Epithelial cell of esophagus (primary cell): ENCODE measurements at places on chromosomes 1 and 21.

DNA sequence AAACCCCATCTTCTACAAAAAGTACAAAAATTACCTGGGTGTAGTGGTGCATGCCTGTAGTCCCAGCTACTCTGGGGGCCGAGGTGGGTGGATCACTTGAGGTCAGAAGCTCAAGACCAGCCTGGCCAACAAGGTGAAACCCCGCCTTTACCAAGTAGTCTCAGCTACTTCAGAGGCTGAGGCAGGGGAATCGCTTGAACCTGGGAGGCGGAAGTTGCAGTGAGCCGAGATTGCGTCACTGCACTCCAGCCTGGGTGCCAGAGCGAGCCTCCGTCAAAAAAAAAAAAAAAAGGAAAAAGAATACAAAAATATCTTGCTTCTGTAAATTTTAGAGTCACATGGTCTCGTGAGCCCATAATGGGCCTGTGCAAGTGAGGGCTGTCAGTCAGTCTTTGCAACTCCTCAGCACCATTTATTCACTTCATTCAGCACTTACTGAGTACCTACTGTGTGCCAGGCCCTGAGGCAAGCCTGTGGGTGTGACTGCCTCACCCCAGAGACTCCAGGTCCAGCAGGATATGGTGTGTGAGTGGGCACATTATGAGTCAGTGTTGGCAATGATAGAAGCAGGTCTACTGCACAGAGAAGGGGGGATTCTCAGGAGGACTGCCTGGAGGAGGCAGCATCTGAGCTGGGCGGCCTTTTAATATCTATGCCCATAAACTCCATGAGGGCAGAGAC, 46.8 kb upstream of the TARDBP start:
- peak; percentile 51 for DNase-seq

- DNase-seq = no peak
These were observed 1.0 kb upstream of the KAZN start for GRCh38 chr1:14597343-14598006.

- peak; percentile 85 for DNase-seq
These were observed 18.7 kb upstream of the AK2 start for GRCh38 chr1:33055210-33056008.

DNA sequence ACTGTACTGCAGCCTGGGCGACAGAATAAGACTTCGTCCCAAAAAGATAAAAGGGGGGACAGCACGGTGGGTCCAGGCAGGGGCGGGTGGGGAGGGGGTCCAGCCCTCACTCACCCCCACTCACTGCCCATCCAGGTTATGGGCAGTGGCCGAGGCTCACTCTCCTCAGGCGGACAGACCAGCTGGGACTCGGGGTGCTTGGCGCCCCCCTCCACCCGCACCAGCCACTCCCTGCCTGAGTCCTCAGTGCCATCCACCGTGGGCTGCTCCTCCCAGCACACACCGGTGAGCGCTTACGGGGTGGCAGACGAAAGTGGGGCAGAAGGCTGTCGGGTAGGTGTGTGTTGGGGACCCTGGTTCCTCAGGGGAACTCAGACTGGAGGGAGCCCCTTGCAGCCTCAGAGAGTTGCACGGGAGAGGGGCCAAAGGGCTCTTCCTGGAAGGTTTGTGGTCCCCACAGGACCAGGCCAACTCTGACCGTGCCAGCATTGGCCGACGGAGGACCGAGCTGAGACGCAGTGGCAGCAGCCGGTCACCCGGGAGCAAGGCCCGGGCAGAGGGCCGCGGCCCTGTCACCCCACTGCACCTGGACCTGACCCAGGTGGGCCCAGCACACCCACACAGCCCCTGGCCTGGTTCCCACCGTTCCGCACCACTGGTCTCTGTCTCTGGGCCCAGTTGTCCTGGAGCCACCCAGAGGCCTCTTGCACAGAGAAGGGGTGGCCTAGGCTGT, 6.6 kb downstream of the PLEKHN1 start:
- DNase-seq = no peak

DNA sequence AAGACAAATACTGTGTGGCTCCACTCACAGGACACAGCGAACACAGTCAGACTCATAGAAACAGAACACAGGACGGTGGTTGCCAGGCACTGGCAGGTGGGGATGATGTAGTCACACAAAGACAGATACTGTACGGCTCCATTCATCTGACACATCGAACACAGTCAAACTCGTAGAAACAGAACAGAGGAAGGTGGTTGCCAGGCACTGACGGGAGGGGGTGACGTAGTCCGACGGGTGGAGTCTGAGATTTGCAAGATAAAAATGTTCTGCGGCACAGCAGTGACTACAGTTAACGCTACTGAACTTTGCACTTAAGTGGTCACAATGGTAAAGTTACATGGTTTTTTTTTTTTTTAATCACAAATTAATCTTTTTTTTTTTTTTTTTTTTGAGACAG, 18.7 kb downstream of the C21orf58 start:
- DNase-seq = no peak

DNA sequence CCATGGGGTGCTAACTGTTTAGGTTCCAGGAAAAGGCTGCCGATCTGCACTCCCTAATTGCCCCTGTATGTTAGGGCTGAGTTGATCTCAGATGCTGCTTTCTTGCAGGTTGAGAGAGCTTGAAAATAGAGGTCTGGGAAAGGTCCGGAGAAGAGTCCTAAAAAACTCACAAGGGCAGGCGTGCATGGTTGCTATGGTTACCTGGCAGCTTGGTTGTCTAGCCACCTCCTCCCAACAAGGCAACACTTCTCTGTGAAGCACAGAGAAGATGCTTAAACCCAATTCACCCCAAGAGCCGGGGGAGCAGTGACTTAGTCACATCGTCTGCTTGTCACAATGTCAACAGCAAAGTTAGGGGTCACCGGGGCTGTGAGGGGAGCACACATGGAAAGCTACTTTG, 31.0 kb upstream of the LRRC52 start:
- no peak for DNase-seq

DNA sequence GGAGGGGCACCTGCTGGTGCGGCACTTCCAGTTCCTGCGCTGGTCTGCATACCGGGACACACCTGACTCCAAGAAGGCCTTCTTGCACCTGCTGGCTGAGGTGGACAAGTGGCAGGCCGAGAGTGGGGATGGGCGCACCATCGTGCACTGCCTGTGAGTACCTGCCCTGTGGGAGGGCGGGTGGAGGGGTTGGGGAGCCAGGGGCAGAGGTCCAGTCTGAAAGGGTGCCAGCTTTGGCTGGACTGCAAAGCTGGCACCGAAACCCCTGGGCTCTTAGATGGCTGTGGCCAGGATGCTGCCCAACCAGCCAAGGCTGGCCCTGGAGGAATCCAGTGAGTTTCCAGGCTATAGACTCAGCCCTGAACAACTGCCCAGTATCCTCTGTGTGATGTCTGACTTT, 87.3 kb downstream of the PTPRU start:
- no peak for DNase-seq

GRCh38 chr1:244674446-244674845, 21.5 kb downstream of the DESI2 start:
- DNase-seq = peak; percentile 45

DNA sequence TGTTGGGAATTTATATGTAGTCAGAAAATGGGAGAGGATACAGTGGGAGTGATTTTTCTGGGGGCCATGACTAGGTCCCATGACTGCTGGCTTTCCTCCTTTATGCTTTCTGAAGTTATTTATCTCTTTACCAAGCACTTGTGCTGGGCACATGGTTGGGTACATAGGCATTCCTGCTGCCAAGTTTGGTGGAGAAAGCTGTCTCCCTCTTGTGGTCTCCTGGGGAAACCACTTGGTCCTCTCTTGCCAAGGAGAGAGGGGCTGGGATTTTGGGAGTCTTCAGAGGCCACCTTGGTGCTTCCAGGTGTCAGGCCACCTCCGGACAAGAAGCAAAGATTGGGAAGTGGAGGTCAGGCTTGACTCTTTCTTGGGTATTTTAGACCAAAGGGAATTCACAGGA, 120.2 kb upstream of the KCNE2 start:
- peak; percentile 53 for DNase-seq

GRCh38 chr21:17536381-17536780, 23.5 kb downstream of the CXADR start:
- peak; percentile 18 for DNase-seq

- no peak for DNase-seq
These were observed at the start of gene FCRL1 for GRCh38 chr1:157819896-157820295. TSS of gene FCRL1 (minus strand) at chr1:157820120. CDS start at chr1:157820037, 83 bp downstream.

- no peak for DNase-seq
These were observed 6.6 kb downstream of the CFAP141 start for GRCh38 chr1:154199563-154199879.

DNA sequence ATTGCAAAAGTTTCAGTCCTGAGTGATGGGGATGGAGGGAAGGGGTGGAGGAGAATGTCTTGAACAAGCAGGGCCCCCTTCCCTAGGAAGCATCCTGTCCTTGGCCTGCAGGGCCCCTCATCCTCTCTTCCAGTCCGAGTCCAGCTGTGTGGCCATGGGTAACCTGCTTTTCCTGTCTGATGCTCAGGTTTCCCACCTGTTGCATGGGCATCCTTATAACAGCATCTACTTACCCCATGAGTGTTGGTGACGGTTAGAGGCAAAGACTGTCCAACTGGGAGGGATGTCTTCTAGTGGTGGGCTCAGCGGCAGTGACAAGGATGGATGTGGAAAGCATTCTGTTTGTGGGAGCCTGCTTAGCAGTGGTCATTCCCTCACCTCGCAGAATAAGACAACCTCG, 1.9 kb downstream of the UBL4B start:
- DNase-seq = no peak

DNA sequence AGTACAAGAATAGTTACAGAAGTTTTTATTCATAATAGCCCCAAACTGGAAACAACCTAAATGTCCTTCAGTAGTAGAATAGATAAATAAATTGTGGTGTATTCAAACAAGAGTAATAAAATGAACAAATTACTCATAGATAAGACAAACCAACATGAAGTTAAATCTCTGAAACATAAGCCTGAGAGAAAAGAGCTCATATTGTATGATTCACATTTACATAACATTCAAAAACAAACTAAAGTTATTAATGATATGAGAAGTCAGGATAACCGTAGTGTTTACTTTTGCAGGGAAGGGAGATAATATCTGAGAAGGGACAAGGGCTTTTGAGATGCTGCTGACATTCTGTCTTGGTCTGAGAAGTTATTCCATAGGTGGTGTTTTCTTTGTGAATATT, 13.5 kb downstream of the STPG1 start:
- no peak for DNase-seq

DNA sequence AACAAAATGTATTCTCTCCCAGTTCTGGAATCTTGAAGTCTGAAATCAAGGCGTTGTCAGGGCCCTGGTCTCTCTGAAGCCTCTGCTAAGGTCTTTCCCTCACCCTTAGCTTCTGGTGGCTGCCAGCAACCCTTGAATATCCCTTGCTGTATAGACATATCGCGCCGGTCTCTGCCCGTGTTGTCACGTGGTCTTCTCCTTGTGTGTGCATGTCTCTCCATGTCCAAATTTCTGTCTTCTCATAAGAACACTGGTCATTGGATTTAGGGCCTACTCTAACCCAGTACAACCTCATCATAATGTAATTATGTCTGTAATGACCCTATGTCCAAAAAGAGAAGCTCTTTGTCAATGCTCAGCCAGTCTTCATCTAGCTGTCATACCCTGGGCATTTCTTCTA, 85.7 kb upstream of the ETS2 start:
- no peak for DNase-seq

DNA sequence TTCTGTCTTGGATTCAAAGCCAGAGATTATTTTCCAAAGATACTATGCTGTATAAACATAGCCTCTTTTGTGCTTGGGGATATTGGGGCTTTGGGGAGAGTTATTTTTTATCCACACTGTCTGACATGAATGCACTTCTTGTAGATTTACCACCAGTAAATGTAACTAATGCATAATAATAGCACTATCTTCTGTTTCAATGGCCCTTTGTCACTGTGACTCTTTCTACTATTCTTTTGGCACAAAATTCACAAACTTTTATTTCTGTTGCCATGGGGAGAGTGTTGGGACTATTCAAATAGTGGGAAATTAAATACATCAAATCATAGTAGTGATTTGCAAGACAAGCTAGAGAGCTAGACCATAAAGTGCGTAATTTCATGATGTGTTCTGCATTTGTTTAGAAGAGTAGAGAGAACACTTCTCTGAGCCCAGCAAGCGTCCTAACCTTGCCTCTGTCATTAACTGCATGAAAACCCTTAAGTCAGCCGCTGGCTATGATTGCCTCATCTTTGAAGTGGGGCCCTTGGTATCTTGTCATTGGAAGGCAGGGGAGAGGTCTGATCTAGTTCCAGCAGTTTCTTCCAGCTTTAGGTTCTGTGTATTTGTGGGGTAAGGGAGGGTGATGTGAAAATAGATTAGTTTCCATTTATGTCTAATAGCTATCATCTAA, 154.4 kb downstream of the HHAT start:
- DNase-seq = no peak

DNA sequence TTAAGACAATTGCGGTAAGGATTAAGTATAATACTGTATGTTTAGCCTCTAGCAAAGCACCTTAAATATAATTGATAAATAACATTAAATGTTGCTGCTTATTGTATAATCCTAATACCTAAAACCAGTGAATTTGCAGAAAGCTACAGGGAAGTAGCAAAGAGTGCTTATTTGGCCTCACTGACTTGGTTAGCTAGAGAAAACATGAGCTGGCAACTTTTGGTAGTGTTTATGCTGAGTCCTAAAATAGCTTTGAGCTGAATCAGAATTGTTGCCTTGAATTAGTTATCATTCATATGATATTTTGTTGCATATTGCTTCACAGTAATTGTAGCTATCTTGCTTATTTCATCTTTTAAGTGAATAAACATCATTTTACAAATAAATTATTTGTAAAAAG, 3.5 kb downstream of the TRIM67 start:
- peak; percentile 63 for DNase-seq

DNA sequence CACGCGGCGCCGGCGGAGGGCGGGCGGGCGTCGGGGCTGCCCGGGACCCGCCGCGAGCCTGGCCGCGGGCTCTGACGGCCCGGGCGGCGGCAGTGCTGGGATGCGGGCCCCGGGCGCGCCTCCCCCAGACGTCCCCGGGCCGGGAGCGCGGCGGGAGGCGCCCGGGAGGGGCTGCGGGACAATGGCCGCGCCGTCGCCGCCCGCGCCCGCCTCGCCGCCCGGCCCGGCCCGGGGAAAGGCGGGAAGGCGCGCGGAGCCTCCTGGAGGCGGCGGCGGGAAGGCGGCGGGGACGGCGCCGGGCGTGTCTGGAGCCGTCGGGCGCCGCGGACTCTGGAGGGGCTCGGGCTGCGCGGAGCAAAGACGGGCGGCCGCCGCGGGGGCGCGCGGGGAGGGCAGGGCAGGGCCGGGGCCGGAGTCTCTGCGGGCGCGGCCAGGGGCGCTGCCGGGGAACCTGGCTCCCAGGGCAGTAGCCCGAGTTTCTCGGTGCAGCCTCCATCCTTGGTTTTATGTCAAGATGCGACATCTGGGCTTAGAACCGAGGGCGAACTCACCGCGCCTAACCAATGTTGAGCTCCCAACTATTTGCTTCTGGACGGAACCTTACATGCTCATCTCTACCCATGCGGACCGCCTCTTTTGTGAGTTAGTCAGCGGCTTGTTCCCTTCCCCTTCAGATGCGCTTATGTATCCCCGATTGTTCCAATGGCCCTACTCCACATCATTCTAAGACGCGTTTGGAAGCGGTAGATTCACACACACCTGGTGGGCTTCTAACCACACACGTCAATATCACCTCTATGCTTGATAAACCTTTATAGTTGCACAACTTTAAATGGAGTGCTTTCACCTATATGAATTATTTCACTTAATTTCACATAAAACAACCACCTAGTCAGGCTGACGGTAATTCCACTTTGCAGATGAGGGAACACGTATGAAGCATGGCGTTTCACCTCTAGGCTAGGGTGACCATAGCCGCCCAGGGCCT, 651 bp downstream of the ZBTB8A start:
- peak; percentile 56 for DNase-seq

- DNase-seq = no peak
These were observed 199.4 kb downstream of the ZC3H11B start for GRCh38 chr1:219413536-219413935.

GRCh38 chr1:218485241-218485928, 140.2 kb downstream of the TGFB2 start:
- peak; percentile 63 for DNase-seq
